Effector memory CD8-positive, alpha-beta T cell (primary cell): ENCODE measurements at places on chromosomes 2 and 18.

DNA sequence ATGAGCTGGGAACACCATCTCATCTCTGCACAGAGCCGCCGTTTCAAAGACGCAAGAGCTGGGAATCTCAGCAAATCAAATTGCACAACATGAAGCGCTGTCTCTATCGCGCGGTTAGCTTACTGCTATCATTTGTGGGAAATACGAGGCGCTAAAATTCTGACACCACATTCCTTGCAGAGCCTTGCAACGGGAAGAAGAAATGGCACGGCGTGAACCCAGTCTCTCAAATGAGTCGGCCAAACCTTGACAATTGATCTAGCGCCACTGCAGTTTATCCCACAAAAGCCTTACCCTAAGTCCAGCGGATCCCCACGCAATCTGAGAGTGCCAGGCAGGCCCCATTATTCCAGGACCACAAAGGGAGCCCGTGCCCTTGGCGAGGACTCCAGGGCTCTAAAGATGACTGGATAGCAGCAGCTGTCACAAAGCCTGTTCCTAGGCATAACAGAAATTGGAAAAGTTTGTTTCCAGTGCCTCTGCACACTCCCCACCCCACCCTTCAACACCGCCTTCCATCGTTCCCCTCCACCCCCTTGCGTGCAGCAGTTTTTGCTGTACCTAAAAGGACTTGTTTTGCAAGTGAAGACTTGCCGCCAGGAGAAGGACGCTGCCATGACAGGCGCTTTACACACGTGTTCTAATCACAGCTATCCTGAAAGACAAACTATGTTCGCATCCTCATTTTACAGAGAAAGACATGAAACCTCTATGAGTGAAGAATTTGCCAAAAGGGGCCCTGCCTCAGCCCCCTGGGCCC lies 252.4 kb downstream of the EIPR1 start:
- DNase-seq: no peak

DNA sequence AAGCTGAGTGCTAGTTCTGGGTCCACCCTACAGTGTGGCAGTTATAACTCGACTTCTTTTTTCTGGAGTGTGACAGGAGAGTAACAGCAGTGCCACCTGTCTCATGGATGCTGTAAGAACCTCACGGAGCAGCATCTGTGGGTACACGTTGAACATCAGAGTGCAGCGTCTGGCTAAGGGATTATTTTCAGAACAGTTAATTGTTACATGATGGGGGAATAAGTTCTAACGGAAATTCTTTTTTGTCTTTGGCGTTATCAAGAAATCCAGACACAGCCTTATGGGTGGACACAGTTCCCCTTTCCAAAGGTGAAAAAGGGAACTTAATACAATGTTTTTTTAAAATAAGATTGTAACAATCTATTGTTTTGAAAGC lies 28.3 kb upstream of the TOGARAM2 start:
- no peak for DNase-seq

DNA sequence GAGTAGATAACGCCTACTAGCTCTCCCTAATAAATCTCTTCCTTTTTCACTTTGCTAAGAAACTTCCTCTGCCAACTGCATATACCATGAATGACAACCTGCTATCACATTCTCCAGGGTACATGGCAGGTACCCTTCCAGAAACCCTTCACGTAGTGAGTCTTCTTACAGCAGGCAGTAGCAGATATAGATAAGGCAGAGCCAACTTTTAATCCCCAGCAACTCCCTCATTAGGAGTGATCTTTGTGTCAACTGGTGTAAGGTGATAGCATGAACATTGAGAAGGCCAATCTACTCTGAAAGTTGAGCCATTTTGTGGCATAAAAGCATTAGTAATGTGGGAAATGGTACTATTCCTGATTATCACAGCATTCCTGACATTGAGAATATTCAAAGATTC lies 5.7 kb upstream of the STK17B start:
- no peak for DNase-seq

DNA sequence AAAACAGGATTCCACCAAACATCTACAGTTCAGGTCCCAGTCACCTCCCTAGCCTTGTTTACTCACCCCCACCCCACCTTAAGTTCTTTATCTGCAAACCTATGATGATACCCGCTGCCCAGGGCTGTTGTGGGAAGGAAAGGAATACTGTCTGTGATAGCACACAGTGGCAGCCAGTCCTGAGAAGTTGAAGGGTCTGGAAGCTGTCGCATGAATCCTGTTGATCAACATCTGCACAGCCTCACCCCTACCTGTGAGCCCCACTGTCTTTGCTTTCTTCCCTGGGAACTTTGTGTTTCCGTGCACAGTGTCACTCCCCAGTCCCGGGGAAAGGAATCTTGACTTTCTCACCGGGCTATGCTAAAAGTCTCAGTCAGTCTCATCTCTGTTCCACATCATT lies 160.7 kb upstream of the EPAS1 start:
- no peak for DNase-seq
